Right ventricle myocardium inferior (tissue), 1 donor: ENCODE measurements at places on chromosomes 16 and 17. TPM values are rescaled to one million over a fixed set of nuclear protein-coding genes. Genes with fewer than 3 reads are reported as not detected.

RNF213 gene
- total RNA-seq: 28.6 TPM

KCNH6 gene
- not detected for total RNA-seq

CEP95 gene
- 14.7 TPM for total RNA-seq

KCNH4 gene
- 0.24 TPM for total RNA-seq

KRT28 gene
- not detected for total RNA-seq
